ENCODE measurements at places on chromosomes 5 and 9. TPM values are rescaled to one million over a fixed set of nuclear protein-coding genes. Genes with fewer than 3 reads are reported as not detected.

Gene PRDM9
- not detected for total RNA-seq

Gene DIPK1B
- 3.2 TPM for total RNA-seq

Gene FBP1
- not detected for total RNA-seq

Gene CDX1
- 0.41 TPM for total RNA-seq

Gene SMARCA2
- 251 TPM for total RNA-seq

Gene MAMDC4
- 4.2 TPM for total RNA-seq

Gene OGN
- 26.0 TPM for total RNA-seq

Gene STKLD1
- 0.88 TPM for total RNA-seq

Gene IGIP
- 17.8 TPM for total RNA-seq

DNA sequence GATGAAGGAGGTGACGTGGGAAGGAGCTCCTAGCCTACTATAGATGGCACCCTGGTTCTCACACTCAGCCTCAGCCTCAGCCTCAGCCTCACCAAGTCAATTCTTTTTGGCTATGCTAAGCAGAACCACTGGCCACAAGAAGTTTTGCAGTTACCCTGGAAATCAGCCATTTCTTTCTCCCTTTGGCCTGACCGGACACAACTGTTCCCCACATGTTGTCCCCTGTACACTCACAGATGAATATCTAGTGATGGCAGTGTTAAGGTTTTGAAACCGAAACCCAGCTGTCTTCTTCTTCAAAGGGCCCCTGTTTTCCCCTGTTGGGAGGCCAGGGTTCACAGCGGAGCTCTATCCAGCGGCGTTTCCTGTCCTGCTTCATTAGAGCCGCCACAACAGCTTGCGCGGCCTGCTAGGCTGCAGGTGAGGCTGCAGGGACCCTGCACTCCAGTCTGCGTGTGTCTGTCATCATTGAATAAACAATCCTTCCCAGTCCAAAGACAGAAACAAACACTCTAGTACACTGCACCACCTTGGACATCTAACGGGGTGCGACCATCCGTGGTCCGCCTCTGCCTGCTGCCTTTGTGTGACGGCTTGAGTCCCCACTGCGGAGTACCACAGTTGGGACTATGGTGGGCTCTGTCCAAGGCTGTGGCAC, 250.5 kb downstream of the DENND1A start:
- DNase-seq, result no peak
- H3K36me3 ChIP-seq, result no peaks in the 10 kb centered on the region
- no peaks in the 10 kb centered on the region for H3K27me3 ChIP-seq

DNA sequence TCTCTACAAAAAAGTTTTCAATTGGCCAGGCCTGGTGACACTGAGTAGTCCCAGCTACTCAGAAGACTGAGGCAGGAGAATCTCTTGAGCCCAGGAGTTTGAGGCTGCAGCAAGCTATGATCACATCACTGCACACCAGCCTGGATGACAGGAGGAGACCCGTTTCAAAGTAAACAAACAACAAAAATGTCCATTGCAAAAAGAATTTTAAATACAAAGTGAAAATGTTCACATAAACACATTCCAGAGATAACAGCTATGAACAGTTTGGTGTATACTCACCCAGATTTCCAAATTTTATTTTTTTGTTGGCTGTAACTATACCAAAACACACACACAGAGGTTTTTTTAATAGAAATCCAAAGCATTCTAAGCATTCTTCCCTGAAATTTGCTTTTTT, 39.8 kb downstream of the ADRA1B start:
- H3K4me1 ChIP-seq, result no peaks in the 10 kb centered on the region
- no peaks in the 10 kb centered on the region for H3K36me3 ChIP-seq

- DNase-seq, result no peak
- H3K4me3 ChIP-seq, result no peak overlapping the region
- no peaks in the 10 kb centered on the region for H3K27me3 ChIP-seq
- no peaks in the 10 kb centered on the region for H3K36me3 ChIP-seq
- H3K27ac ChIP-seq, result no peak overlapping the region
These were observed 61.7 kb downstream of the HSPA4 start for GRCh38 chr5:133113331-133114061.

GRCh38 chr9:116468793-116469527, 218.1 kb upstream of the TRIM32 start:
- H3K4me3 ChIP-seq, result no peak overlapping the region
- no peaks in the 10 kb centered on the region for H3K4me1 ChIP-seq
- no peaks in the 10 kb centered on the region for H3K36me3 ChIP-seq

GRCh38 chr9:121023064-121023463, 27.0 kb downstream of the C5 start:
- DNase-seq, result no peak
- no peaks in the 10 kb centered on the region for H3K36me3 ChIP-seq
- no peaks in the 10 kb centered on the region for H3K27me3 ChIP-seq
- no peaks in the 10 kb centered on the region for H3K4me1 ChIP-seq
- H3K27ac ChIP-seq, result no peak overlapping the region

DNA sequence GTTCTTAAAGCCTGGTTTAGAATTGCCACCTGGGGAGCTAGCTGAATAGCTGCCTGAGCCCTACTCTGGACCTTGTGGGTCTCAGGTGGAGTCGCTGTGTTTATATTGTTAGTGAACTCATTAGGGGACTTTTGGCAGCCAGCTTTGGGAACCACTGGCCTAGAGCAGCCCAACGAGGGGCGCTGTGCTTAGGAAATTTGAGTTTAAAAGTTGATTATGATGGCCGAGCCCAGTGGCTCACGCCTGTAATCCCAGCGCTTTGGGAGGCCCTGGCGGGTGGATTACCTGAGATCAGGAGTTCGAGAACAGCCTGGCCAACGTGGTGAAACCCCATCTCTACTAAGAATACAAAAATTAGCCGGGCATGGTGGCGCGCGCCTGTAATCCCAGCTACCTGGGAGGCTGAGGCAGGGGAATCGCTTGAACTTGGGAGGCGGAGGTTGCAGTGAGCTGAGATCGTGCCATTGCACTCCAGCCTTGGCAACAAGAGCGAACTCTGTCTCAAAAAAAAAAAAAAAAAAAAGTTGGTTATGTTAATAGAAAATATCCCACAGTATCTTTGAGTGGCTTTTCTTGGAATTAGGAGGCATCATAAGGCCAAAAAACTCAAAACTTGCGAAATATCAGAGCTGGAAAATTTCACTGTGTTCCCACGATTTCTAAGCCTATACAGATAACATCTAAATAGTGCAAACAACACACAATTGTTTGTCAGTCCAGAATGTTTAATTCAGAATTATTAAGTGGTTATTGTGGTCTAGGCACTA, 809 bp downstream of the MCCC2 start:
- DNase-seq, result no peak
- H3K27ac ChIP-seq, result peak overlapping the region; percentile 68
- no peaks in the 10 kb centered on the region for H3K4me1 ChIP-seq
- no peaks in the 10 kb centered on the region for H3K36me3 ChIP-seq

DNA sequence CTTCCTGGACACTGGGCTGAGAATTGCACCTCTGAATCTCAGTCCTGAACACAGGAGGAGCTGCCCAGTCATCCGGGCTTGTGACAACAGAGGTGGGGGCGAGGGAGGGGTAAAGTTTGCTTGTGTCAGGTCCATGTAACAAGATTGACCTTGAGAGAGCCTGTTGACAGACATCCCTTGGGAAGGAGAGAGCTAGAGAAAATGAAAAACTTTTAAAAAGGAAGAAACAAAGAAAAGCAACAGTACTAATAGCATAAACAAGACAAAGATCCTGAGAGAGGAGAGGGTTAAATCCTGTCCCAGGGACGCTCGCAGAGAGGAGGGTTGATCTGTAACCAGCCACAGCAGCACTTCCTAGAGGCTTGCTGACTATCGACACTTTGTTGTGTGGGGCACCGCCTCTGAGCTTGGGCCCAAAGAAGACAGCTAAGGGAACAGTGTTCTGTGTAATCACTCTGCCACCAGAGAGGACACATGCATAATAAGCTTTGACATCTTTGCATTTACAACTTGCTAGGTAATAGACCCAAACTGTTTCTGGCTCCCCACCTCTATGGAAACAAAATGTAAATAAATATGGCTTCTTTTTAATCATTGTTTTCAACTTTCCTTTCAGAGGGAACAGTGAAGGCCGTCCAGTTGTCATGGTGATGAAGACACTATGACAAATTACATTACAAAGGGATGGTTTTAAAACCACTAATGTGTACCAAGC, 363.7 kb downstream of the CSNK1G3 start:
- DNase-seq, result no peak
- no peak overlapping the region for H3K27ac ChIP-seq
- H3K4me3 ChIP-seq, result no peak overlapping the region
- no peaks in the 10 kb centered on the region for H3K36me3 ChIP-seq

- H3K4me3 ChIP-seq, result no peak overlapping the region
- no peak for DNase-seq
- H3K36me3 ChIP-seq, result no peaks in the 10 kb centered on the region
- no peaks in the 10 kb centered on the region for H3K27me3 ChIP-seq
- H3K27ac ChIP-seq, result no peak overlapping the region
These were observed 42.8 kb downstream of the PDE4D start for GRCh38 chr5:59850766-59851165.

GRCh38 chr5:57834829-57835608, 352.4 kb upstream of the ACTBL2 start:
- no peaks in the 10 kb centered on the region for H3K4me1 ChIP-seq
- no peaks in the 10 kb centered on the region for H3K27me3 ChIP-seq
- no peaks in the 10 kb centered on the region for H3K36me3 ChIP-seq
- no peak overlapping the region for H3K4me3 ChIP-seq

GRCh38 chr5:157677931-157678330, 6.6 kb downstream of the C5orf52 start:
- no peaks in the 10 kb centered on the region for H3K27me3 ChIP-seq
- no peaks in the 10 kb centered on the region for H3K36me3 ChIP-seq
- H3K4me1 ChIP-seq, result no peaks in the 10 kb centered on the region

GRCh38 chr5:75028090-75028489, 24.3 kb downstream of the GCNT4 start:
- no peaks in the 10 kb centered on the region for H3K36me3 ChIP-seq
- H3K4me3 ChIP-seq, result no peak overlapping the region
- no peak overlapping the region for H3K27ac ChIP-seq
- no peak for DNase-seq
- H3K4me1 ChIP-seq, result no peaks in the 10 kb centered on the region

GRCh38 chr9:6833518-6834192, 75.9 kb downstream of the KDM4C start:
- no peaks in the 10 kb centered on the region for H3K27me3 ChIP-seq
- DNase-seq, result no peak
- H3K4me3 ChIP-seq, result no peak overlapping the region
- no peaks in the 10 kb centered on the region for H3K4me1 ChIP-seq

DNA sequence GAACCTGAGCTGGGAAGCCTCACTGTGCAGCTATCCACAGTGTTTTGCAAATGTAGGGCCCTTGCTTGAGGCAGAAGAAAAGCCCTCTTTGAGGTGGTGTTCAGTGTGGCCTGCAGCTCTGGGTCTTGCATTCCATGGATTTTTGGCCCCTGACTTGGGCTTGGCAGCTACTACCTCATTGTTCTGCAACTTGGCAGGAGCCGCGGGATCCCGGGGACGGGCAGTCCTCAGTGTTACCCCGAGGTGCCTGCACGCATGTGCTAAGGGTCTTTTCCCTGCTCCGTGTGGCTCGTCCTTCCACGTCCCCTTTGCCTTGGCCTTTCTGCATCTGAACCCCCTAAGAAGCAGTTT, 39.8 kb downstream of the NEK6 start:
- H3K4me1 ChIP-seq, result peaks cover 13% of the 10 kb centered on the region
- H3K4me3 ChIP-seq, result no peak overlapping the region
- no peak overlapping the region for H3K27ac ChIP-seq
- H3K36me3 ChIP-seq, result no peaks in the 10 kb centered on the region

- H3K4me1 ChIP-seq, result no peaks in the 10 kb centered on the region
- H3K4me3 ChIP-seq, result no peak overlapping the region
- no peaks in the 10 kb centered on the region for H3K36me3 ChIP-seq
- no peak for DNase-seq
These were observed 80.1 kb downstream of the DAP start for GRCh38 chr5:10680876-10681481.

DNA sequence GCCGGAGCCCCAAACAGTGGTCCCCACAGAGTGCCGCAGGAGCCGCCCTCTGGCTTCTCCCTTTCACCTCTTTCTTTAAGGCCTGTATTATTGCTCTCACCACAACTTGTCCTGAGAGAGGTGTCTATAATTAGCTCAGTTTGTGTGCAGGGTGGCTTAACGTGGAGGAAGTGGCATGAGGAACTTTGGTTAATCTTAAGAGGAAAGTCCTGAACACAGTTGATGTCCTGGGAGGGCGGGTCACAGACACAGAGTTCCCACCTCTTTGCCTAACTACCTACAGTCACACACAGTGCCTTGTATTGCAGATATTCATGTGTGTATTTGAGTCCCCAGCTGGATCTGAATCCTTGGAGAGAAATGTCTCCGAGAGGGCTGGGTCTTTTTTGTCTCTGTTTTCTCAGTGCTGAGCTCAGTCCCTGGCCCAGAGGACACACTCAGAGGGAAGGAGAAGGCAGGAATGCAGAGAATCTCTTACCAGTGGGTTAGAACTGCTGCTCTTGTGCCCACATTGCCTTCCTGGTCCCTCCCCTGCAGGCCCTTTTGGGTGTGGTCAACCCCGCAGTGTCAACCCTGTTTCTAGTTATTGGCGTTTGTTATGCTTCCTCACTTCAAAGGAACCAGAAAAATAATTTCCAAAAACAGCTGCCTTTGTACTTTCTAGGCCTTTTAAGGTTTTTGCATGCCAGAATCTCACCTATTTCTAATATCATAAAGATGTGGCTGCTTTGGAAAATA, 392.5 kb downstream of the KDM4C start:
- H3K27ac ChIP-seq, result no peak overlapping the region
- H3K4me1 ChIP-seq, result peaks cover 5% of the 10 kb centered on the region
- H3K4me3 ChIP-seq, result no peak overlapping the region
- H3K36me3 ChIP-seq, result no peaks in the 10 kb centered on the region
- no peaks in the 10 kb centered on the region for H3K27me3 ChIP-seq
- DNase-seq, result no peak

GRCh38 chr5:17269201-17269600, 51.8 kb downstream of the BASP1 start:
- no peak overlapping the region for H3K4me3 ChIP-seq
- H3K4me1 ChIP-seq, result no peaks in the 10 kb centered on the region
- no peak overlapping the region for H3K27ac ChIP-seq

- H3K36me3 ChIP-seq, result no peaks in the 10 kb centered on the region
- no peaks in the 10 kb centered on the region for H3K27me3 ChIP-seq
- no peak for DNase-seq
These were observed 210.9 kb downstream of the C9orf152 start for GRCh38 chr9:109996936-109997580.

- no peak overlapping the region for H3K4me3 ChIP-seq
These were observed 537.8 kb upstream of the FTMT start for GRCh38 chr5:121313886-121314285.

All from uterus (tissue), 4 donors.